ENCODE measurements at places on chromosomes 12 and 14. TPM values are rescaled to one million over a fixed set of nuclear protein-coding genes. Genes with fewer than 3 reads are reported as not detected.

DNA sequence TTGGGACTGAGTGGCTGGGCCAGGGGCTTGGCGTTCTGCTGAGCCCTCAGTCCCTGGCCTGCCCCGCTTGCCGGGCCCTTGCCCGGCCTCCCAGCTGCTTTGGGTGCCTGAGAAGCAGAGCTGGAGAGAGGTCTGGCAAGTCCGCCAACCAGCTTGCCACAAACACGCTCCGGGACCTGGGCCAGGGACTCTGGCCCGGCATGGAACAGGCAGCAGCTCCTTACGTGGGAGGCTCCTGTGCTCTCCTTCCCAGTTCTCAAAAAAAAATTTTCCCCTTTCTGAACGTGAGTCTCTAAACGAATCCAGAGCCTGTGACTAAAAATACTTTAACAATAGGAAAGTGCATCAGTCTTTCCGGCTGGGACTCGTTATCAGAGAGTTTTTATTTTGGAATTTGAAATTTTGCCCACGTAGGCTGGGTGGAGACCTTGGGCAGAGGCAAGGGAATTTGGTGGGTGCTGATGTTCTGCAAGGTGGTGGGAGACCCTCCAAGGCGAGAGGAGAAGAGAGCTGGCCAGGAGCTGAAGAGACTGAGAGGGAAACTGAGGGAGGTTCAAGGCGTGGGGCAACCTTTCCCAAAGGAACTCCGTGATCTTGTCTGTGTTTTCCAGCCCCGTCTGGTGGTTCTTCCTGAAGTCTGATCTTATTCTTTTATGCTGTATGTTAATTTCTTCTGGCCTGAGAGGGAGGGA, 6.8 kb upstream of the NR4A1 start:
- no peak for DNase-seq

The RTN1 gene
- total RNA-seq: 1.1 TPM

GRCh38 chr12:111519083-111519482, 80.0 kb downstream of the ATXN2 start:
- DNase-seq: no peak

DNA sequence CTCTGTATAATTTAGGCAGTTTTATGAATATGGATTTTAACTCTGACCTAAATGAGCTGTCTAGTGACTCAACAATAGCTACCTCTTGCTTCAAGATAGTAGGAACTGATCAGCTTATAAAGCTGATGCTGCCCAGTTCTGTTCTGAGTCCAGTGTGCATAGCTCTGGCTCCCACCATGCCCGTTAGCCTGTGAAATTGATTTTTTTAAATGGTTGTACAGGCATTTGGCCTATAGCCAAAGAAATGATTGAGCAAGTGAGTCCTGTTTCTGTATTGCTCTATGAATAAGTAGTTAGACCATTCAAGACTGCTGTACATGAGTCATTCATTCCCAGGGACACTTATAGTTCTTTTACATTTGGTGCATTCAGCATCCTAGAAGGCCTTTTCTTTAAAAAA, 36.4 kb downstream of the SAMD4A start:
- no peak for DNase-seq

GRCh38 chr12:14379508-14379907, 14.0 kb downstream of the ATF7IP start:
- DNase-seq: no peak

The SIX6 gene
- total RNA-seq: 0.07 TPM

The TMEM30B gene
- 17.8 TPM for total RNA-seq

The PRR4 gene
- 2.7 TPM for total RNA-seq

GRCh38 chr12:102917026-102917787, at the start of gene PAH:
Gene PAH, minus strand, starts transcription at chr12:102917244. Its CDS starts 114 bp downstream, at chr12:102917130.
- DNase-seq: peak; percentile 82

GRCh38 chr12:51890511-51891171, 2.7 kb downstream of the ANKRD33 start:
- DNase-seq: no peak

The CEBPE gene
- not detected for total RNA-seq

DNA sequence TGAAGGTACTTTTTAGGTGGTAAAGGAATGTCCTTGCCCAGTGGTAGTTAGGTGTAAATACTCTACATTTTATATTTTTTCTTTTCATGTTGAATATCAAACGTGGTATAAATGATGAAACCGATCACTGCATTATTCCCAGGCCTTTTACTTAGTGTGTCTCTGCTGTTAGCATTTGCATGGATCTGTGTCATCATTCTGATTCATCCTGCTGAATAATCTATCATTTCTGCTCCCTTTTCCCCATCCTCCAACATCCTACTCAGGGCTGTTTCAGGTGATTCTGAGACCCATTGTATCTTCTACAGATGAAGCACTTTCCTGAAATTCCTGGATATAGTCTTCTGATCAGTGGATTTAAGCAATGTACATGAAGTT, 61.0 kb upstream of the PTHLH start:
- DNase-seq: no peak

DNA sequence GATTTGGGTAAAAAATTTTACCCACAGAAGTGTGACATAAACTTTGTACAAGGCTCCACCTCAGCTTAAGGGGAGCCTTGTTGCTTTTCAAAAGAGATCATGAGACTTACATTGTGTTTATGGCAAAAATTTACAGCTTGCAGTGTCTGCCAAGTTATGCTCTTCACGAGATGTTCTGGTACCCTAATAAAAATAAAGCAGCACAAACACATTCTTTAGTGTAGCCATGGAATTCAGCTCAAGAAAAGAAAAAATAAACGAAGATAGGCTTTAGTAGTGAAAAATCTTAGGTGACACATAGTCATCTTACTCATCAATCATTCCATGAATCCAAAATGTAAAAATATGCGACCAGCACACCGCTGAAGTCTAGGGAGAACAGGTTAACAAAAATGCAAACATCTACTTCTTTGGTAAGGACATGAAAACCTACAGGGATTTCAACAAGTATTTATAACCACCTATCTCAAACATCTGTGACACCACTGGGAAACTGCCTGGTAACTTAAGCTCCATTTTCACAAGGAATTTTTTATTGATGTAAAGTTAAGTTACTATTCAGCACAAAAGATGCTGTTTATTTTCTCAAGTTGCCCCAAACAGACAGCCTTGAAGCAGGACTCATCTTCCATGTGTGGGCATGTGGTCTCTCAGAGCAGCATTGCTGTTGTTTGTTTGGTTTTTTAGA, 32.9 kb downstream of the DMAC2L start:
- DNase-seq: no peak

- no peak for DNase-seq
Observed at GRCh38 chr14:61881046-61881445, 118.8 kb downstream of the SNAPC1 start.

DNA sequence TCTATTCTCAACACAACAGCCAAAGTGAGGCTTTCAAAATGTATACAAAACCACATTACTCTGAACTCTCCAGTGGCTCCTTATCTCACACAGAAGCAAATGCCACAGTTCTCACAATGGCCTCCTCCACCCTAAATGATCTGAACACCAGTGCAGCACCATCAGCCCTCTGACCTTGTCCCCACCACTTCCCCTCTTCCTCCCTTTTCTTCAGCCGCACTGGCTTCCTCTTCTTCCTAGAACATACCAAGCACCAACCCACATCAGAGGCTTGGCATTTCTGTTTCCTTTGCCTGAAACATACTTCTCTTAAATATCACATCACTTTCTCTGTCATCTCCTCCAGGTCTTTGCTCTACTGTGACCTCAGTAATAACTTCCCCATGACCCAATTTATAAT, 66.3 kb downstream of the GPR135 start:
- DNase-seq: no peak

The FLRT2 gene
- total RNA-seq: 9.4 TPM

- DNase-seq: no peak
Observed at GRCh38 chr12:64912516-64913255, 88.2 kb downstream of the TBC1D30 start.

DNA sequence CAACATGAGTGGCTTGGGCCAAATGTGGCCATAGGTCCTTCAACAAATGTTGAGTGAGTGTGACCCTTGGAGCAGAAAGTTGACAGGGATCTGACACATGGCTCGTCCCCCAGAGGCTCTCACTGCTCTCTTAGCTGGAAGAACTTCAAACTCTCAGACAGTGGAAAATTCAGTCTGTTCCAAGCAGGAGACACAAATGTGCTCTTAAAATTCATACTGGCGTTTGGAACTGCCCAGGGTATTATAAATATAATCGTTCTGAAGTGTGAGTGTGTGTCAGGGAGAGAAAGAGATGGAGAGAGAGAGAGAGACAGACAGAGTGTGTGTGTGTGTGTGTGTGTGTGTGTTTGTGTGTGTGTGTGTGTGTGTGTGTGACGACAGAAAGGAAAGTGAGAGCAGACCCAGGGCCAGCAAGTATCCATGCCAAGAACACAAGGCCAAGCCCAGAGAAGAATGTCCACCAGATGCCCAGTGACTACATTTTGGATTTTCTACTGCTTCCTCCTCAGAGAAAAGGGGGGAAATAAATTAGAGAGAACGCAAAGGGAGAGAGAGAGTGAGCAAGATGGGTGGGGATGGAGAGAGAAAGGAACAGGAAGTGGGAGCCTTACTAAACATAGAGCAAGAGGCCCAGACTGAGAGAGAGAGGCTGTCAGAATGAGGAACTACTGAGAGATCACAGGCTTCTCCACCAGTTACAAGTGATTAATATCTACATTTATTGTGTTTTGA, 193.6 kb upstream of the NUDT4 start:
- no peak for DNase-seq

The RASAL1 gene
- 8.1 TPM for total RNA-seq

The DPY19L2 gene
- 3.4 TPM for total RNA-seq

GRCh38 chr12:62689042-62689839, 222.6 kb downstream of the MON2 start:
- DNase-seq: no peak

GRCh38 chr12:128365651-128366231, 98.8 kb downstream of the TMEM132C start:
- DNase-seq: no peak

DNA sequence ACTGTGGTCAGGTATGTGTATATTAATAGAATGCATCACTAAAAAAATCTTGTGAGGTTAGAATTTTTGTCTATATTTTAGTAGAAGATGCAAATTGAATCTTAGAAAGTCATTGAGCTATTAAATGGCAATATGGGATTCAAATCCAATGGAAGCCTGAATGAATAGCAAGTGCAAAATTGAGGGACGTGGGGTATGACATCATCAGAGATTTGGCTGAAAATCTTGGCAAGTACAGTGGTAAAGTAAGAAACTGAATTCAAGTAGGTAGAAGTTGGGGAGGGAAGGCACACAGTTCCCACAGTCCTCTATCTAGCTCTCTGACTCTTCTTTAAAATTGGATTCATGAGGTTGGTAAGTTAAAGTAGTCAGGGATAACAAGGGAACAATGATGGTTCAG, 97.4 kb upstream of the SSTR1 start:
- no peak for DNase-seq

The CYP46A1 gene
- 0.57 TPM for total RNA-seq

- no peak for DNase-seq
Observed at GRCh38 chr12:46891306-46891705, 65.5 kb upstream of the SLC38A4 start.

The GPR68 gene
- total RNA-seq: 0.28 TPM

DNA sequence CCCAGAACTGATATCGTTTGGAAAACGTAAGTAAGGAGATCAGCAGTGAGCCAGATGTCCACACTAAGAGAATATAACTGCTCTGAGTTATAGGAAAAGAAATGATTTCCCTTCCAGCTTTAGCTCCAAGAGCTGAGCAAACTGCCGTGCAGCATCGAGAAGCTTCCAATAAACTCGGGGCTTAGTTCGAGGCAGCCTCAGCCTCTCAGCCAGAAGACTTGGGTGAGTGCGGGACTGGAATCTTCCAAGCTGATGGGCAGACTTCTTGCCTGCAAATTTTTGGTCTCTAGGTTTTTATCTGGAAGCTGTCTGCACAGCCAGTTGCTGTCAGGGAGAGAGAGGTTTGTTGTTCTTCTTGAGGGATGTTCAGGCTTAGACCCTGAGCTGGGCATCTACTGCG, 196.1 kb downstream of the PHETA1 start:
- no peak for DNase-seq

The RTL1 gene
- total RNA-seq: 0.07 TPM

The SLCO1C1 gene
- total RNA-seq: not detected

The CNTN1 gene
- total RNA-seq: 16.9 TPM

DNA sequence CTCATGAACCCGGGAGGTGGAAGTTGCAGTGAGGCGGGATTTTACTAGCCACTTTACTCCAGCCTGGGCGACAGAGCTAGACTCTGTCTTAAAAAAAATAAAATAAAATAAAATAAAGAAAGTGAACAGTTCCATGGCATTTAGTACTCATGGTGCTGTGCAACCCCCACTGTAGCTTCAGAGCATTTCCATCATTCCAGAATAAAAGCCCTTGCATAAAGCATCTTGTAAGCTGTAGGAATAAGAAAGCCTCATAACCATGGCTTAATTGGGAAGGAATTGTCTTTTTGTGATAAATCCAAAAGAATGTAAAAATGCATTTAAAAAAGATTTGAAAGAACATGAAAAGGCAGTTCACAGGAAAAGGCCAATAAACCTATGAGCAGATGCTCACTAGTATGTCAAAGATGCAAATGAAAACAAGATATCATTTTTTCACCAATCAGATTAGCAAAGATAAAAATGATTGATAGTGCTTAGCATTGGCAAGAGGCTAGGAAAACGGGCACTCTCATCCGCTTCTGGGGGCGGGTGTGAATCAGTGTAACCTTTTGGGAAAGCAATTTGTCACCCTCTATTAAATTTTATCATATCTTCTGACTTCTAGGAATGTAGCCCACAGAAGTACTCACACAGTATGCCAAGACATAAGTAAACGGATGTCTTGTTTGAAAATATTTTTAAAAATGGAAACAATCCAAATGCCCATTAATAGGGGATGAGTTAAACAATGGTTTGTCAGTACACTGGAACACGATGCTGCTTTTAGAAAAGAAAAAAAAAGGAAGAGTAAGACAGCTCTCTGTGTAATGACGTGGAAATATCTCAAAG, 46.6 kb downstream of the CFAP251 start:
- DNase-seq: no peak

GRCh38 chr12:113208041-113208934, 13.0 kb upstream of the TPCN1 start:
- DNase-seq: no peak

DNA sequence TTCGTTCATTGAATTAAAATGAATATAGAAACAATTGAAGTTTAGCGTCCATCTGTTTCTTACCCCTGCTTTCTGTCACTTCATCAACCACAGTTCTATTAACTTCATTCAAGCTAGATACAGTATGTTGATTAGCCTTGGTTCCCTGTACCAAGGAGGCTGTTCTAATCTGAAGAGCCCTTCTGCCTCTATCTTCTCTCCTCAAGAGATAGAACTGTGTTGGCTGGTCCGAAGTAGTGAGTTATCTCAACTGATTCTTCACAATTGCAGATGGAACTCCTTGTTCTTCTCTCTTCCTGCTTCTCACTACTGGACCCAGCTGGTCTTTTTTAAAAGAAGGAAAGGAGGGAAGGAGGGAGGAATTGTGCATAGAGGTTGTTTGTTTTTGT, 82.1 kb upstream of the TRAF3 start:
- DNase-seq: no peak

DNA sequence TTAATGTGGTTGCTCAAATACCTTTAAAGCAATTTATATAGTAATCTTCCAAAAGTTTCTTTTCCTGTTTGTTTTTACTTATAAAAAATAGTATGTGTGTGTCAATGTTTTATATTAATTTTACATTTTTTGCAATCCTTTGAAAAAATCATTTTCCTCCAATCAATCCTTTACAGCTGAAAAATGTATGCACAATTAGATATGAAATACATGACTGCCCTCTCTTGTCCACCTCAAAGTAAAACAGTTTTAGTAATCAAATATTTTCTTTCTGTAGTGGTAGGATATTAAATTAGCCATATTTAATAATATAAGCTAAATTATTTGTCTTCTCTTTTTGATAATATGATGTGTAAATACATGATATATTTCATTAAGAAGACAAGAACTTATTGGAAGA, 269.9 kb downstream of the ADAMTS20 start:
- DNase-seq: no peak

Data from WTC11 (cell line).